ENCODE measurements at places on chromosomes 4 and X. TPM values are rescaled to one million over a fixed set of nuclear protein-coding genes. Genes with fewer than 3 reads are reported as not detected.
A peak's percentile ranks its signal among the peaks of the same experiment; 100 is the strongest.

TLR1 gene
- 14.0 TPM for total RNA-seq

NPY5R gene
- not detected for total RNA-seq

GSX2 gene
- not detected for total RNA-seq

BRS3 gene
- total RNA-seq = not detected

PLP1 gene
- 3.8 TPM for total RNA-seq

LEF1 gene
- 9.1 TPM for total RNA-seq

PHEX gene
- not detected for total RNA-seq

MTMR8 gene
- total RNA-seq = 15.1 TPM

STK26 gene
- 7.1 TPM for total RNA-seq

GRCh38 chrX:112968351-112969133, 127.9 kb upstream of the AMOT start:
- no peak for DNase-seq

- DNase-seq = no peak
Measured at GRCh38 chr4:92237559-92237958, 66.2 kb upstream of the GRID2 start.

DNA sequence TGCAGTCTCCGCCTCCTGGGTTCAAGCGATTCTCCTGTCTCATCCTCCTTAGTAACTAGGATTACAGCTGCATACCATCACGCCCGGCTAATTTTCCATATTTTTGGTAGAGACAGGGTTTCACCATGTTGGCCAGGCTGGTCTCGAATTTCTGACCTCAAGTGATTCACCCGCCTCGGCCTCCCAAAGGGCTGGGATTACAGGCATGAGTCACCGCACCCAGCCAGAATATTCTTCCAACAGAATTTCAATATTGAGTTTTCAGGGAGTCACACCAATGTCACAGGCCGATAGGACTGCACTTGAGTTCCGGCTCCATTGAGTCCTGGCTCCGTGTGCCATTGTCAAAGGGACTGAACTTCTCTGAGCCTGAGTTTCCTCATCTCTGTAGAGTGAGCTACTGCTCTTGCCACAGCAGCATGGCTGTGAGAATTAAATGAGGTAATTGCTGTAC, 82.9 kb downstream of the CLCN4 start:
- DNase-seq = no peak

- DNase-seq = no peak
Measured at GRCh38 chr4:3122081-3122563, 47.6 kb downstream of the HTT start.

DNA sequence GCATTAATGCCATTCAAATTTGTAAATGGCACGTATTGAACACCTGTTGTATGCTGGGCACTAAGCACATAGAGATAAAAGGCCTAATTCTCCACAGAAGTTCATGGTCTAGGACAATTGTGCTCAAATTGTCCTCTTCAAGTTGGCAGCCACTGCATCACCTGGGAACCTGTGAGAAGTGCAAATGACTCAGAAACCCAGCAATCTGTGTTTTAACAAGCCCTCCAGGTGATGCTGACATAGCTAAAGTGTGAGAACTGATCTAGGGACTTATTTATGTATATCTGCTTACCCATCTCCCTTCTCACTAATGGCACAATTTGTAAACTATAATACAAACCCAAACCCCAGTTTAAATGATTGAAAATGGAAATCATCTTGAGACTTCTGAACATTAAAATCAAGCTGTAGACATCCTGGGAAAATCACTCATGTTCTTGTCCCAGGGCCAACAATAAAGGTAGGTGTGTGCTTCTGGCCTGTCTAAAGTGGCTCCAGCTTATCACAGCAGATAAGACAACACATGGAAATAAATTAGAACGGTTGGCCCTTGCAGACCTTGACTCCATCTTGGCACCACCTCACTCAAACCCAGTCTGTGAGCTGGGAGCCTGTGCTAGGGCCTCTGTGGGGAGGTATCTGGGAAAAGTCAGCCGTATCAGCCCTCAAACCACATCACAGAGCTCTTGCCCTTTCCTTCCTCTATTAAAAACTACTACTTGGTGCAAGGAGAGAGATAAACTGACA, 46.8 kb downstream of the UCHL1 start:
- DNase-seq = no peak

- no peak for DNase-seq
Measured at GRCh38 chr4:144739511-144740033, 93.6 kb downstream of the HHIP start.

DNA sequence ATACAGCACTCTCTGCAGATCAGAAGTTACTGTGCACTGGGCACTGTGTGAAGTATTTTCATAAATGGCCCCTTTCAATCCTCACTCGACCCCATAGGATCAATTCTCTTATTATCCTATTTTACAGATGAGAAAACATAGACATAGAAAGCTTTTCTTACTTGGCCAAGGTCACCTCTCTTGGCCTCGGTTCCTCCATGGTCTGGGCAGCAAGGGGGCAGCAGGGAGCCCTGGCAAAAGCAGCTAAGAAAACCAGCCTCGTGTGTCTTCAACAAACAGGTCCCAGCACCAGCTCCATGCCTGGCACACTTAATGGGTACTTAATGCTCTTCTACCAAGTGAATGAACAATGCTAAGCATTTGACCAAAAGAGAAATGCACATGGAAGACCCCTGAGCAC, 34.4 kb downstream of the BST1 start:
- DNase-seq = peak; percentile 24

DNA sequence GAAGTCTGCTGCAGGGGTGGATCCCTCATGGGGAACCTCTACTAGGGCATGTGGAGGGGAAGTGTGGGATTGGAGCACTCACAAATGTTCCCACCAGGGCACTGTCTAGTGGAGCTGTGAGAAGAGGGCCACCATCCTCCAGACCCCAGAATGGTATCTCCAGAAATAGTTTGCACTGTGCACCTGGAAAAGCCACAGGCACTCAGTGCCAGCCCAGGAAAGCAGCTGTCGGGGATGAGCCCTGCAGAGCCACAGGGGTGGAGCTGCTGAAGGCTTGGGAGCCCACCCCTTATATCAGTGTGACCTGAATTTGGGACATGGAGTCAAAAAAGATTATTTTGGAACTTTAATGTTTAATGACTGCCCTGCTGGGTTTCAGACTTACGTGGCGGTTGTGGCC, 25.0 kb upstream of the LDOC1 start:
- DNase-seq = no peak

- DNase-seq = peak; percentile 41
Measured at GRCh38 chrX:129618997-129619396, 35.8 kb downstream of the APLN start.

DNA sequence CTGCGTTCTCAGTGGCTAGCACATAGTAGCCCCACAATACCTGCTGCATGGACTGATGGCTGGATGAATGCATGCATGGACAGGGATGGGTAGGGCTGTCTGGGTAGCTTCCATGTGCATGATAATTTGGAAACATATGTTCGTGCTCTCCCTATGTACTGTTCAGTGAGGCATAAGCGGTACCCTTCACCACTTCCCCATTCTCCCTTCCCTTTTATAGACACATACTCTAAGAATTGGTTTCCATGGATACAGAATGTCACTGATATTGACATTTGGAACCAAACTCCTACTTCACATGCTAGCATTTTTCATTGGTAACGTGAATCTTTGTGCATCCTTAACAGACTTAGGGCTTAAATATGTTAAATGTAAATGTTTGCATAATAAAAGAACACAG, 20.4 kb downstream of the USP46 start:
- no peak for DNase-seq

GRCh38 chr4:173879509-173879908, 349.5 kb upstream of the HAND2 start:
- no peak for DNase-seq

DNA sequence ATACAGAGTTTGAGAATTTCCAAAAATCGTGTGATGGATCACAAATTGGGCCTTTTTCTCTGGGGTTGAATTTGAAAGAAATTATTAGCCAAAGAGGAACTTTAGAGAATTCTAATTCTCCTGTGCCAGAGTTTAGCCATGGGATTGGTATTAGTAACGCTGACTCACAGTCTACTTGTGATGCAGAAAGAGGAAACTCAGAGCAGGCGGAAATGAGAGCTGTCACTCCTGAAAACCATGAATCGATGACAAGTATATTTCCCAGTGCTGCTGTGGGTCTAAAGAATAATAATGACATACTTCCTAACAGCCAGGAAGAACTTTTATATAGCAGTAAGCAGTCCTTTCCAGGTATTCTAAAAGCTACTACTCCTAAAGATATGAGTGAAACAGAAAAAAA, 64.9 kb downstream of the N4BP2 start:
- DNase-seq = no peak

DNA sequence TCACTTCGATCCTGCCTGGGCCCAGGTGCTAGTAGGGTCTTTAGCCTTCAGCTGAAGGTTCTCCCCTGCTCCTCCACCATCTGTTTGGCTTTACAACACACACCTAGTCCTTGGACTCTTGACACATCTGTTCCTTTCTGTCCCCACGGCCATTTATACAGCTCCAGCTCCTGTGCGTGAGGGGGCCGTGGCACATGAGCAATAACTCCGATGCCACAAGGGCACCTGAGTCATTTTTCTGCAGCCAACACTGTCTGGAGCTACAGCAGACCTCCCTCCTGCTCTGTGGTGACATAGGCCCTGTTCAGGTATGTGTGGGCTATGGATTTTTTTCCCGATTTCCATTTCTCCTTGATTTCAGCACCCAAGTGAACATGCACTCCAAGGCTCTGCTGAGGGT, 44.7 kb upstream of the BCOR start:
- no peak for DNase-seq

- DNase-seq = no peak
Measured at GRCh38 chr4:89803036-89803435, 33.9 kb downstream of the SNCA start.

- no peak for DNase-seq
Measured at GRCh38 chr4:3756343-3757059, 9.7 kb upstream of the ADRA2C start.

DNA sequence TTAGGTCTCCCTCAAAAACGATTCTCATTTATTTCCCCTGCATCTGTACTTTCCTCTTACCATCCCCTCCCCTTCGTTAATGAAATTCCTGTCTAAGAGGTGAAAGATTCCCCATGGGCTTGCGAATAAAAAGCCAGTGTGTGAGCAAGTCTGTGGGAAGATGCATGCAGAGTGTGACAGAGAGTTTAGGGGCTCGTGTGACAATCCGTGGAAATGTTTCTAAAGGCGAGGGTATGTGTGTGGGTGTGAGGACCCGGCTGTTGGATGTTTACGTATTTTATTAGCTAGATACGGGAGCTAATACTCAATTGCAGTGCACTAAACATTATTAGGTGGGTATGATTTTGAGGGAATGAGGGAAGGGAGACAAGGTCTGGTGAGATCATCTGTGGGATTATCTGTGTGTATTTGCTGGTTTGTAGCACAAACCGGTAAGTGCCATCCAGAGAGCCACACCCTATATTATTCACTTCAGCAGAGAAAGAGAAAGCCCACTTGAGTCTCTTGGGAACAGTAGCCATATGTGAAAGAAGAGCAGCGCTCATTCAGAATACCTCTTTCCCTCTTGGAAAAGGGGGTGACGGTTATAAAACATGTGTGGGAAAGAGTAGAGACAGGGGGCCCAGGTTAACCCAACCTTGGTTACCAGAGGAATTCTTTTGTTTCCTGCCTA, 893 bp upstream of the HOPX start:
- no peak for DNase-seq

DNA sequence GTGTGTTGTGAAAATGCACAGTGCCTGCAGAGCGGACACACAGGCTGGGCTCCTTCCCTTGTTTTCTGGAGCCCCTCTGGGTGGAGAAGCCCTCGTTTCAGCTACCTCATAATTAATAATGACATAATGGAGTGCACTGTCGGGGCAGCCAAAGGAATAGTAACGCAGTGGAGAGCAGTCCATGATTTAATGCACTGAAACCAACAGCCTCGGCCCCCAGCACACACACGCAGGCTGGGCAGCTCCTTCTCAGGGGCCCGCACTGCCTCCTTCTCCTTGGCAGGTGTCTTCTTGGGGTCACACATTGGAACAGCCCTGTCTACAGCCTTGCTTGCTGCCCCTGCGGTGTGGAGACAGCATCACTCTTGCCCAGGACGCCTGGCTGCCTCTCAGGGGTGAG, 89.2 kb downstream of the DCTD start:
- no peak for DNase-seq

DNA sequence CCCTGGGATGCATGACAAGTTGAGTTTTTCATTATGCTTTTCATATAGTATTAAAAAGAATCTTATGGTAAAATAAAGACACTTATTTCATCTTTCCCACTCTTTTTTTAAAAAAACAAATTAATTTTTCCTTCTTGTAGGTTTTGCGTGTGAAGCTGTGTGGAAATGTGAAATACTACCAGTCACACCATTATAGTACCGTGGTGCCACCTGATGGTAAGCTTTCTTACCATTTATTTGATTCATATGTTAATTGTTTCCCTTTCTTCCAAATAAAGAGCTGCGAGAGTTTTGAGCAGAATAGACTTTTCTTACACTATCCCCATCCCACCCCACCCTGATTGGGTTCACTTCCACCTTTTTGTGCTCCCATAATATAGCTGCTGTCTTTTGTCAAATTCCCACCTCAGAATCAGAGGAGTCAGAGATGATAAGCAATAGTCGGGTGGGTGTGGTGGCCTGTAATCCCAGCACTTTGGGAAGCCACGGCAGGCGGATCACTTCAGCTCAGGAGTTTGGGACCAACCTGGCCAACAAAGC, 44.3 kb downstream of the CASP6 start:
- DNase-seq = no peak

Measured in transverse colon (tissue), 4 donors.